Gastroesophageal sphincter (tissue), 4 donors: ENCODE measurements at places on chromosomes 2 and 18. TPM values are rescaled to one million over a fixed set of nuclear protein-coding genes. Genes with fewer than 3 reads are reported as not detected.

GRCh38 chr2:123808243-123808642 is 216.8 kb upstream of the CNTNAP5 start:
- ATAC-seq = no peak

- peak; percentile 17 for ATAC-seq
Observed at GRCh38 chr2:204453730-204454167, 91.5 kb upstream of the PARD3B start.

The NETO1 gene
- not detected for total RNA-seq

GRCh38 chr18:56036741-56037140 is 448.7 kb upstream of the TCF4 start:
- ATAC-seq = no peak
